Fibroblast of lung (primary cell): ENCODE measurements at places on chromosomes 12 and 14. TPM values are rescaled to one million over a fixed set of nuclear protein-coding genes. Genes with fewer than 3 reads are reported as not detected.

CLEC6A gene
- not detected in 2 replicates for total RNA-seq

CLEC2A gene
- not detected in 2 replicates for total RNA-seq

DNA sequence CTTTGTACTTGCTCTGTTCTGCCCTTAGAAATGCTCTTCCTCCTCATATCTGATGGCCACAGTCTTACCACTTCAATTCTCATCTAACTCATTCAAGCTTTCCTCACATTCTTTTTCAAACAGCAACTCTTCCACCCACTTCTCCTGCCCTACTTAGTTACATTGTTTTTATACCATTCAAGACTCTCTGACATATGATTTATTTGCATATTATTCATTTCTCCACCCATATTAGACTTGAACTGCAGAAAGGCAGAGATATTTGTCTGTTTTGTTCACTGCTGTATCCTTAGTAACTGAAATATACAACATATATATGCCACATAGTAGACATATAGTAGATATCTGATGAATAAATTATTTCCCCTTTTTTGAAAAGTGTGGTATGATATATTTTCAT lies 95.5 kb upstream of the DCN start:
- DNase-seq: no peak

GRCh38 chr14:41773536-41774279 lies 167.0 kb downstream of the LRFN5 start:
- DNase-seq: no peak

GAS2L3 gene
- 18.7 and 33.4 TPM in 2 replicates for total RNA-seq

DNA sequence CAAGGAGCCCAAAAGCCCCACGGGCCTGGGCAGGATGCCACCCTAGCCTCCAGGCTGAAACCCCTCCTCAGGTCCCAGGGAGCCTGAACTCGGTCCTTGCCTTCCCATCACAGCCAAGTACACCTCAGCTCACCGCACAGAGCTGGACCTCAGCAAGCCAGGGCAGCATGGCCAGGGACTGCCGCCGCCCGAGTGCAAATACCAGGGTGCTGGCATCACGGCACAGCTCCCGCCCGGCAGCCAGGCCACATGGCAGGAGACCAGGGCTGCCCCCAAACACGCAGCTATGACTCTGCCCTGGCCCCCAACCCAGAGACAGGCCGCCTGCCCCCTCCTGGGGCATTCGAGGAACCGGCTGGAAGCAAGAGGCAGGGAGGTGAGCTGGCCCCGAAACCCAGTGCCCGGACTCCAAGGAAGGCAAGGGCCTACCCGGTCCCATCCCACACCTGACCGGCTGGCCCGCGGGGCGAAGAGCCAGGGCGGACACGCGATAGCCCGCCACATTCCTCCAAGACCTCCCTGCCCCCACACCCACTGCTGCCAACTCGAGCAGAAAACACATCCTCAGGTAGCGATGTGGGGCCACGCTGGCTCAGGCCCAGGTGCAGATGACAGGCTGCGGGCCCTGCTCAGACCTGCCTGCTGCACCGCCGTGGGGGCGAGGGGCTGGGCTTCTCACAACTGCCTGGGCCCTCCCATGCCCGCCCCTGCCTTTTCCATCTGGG lies 2.7 kb downstream of the JAG2 start:
- no peak for DNase-seq

PRH2 gene
- not detected in 2 replicates for total RNA-seq

- no peak for DNase-seq
Observed at GRCh38 chr14:91341334-91341733, 76.3 kb downstream of the CCDC88C start.

DNA sequence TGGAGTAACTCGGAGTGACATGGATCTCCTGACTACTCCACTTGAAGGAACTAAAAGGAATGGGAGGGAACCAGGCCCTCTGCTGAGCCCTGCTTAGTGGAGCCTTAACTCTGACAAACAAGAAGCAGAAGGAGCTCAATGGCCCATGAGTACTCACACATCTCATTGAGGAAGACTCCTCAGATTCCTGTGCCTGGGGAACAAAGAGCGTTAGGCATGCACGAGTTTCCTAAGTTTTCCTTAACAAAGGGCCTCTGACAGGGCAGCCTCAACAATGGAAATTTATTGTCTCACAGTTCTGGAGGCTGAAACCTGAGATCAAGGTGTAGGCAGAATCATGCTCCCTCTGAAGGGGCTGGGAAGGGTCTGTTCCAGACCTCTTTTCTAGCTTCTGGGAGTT lies 185.7 kb upstream of the NTF3 start:
- DNase-seq: no peak

PLEKHH1 gene
- 0.33 and 0.77 TPM in 2 replicates for total RNA-seq

DNA sequence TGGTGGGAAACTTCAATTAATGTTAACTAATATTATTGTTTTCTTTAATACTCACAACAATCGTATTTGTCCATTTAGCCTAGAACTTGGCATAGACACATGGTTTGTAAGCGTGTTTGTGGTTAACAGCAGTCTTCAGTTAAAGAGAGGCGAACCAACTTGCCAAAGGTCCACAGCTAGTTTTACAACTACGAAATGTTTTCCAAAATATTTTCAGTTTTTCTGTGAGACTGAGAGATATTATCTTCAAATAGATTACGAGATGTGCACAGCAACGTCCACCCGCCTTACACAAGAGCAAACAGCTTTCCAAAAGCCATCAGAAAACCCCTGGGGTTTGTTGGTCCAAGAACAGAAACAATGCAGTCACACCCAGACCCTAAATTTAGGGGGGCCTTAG lies 58.6 kb upstream of the RASSF3 start:
- no peak for DNase-seq

GRCh38 chr12:41162461-41162860 lies 25.7 kb upstream of the PDZRN4 start:
- no peak for DNase-seq

DNA sequence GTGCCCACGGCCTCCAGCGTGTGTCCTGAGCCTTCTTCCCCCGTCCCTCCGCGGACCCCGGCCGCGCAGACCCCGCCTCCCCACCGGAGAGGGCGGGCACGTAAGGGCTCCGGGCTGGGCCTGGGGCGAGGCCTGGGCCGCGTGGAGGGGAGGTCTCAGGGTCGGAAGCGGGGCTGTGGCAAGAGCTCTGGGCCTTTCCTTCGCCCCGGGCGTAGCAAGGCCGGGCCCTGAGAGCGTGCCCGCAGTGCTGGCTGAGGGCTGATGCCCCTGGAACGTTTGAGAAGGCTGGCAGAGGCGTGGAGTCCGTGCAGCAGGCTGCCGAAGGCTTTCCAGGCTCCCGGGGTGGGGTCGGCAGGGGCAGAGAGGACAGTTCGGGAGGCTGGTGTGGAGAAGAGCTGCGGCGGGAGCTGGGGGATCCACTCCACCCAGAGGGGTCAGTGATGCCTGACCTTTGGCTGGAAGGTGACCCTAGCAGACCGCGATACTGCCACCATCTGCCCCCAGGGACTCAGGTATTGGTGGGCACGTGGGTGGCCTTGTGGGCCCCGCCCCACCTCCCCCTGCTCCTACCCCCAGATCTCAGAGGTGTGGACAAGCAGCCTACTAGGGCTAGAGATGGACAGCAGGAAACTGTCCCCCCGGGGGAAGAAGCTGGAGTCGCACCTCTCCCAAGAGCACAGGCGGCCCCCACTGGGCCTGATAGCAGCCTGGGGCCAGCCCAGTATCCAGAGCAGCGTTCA lies 558 bp downstream of the TEX22 start:
- DNase-seq: peak; percentile 45

DNA sequence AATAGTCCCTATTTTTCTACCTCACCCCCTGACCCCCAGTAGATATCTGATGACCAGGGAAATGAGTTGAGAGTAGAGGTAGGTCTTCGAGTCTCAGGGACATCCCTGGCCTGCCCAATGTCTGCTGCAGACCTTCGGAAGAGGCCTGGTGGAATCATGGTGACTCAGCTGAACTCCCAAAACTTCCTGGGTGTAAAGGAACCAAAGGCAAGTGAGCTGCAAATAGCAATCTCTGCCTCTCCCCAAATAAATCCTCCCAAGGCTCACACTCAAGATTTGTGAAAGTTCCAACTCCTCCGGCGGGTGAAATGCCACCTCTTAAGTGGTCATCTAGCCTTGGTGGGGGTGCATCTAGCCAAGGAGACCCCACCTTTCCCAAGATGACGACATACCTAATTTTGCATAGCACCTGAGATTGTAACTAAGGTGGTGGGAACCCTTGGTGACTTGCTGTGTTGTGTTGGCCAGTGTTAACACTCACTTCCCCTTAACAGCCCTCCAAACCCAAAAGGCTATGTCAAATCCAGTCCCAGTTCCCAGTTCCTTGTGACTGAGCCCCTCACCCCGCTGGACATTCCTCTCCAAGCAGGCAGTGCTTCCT lies 6.3 kb downstream of the ZFP36L1 start:
- DNase-seq: peak; percentile 72

COCH gene
- 0.33 and 0.51 TPM in 2 replicates for total RNA-seq

DNA sequence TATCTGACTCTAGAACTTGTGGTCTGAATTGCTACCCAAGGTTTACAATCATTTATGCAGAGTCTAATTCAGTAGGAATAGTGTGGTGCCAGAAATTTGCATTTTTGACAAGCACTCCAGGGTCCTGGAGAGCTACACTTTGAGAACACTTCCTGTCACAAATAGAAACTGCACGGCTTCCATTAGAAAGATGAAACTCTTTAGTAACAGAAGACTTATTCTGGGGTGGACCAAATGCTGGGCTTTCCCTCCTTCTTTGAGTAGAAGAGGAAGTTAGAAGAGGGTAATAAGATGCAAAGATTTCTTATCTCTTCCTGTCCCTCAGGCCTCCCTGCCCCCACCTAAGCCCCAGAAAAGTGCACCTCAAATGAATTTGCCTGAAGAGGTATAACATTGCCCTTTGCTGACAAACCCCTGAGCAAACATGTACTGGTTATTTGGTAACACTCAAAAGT lies 28.4 kb downstream of the DGLUCY start:
- no peak for DNase-seq

GRCh38 chr12:47549258-47549657 lies 156.6 kb downstream of the RPAP3 start:
- DNase-seq: no peak

GRCh38 chr14:96252999-96253539 lies 2.9 kb upstream of the BDKRB1 start:
- peak; percentile 97 for DNase-seq

PLXNC1 gene
- 49.6 and 86.9 TPM in 2 replicates for total RNA-seq

- no peak for DNase-seq
Observed at GRCh38 chr14:32546246-32546645, 217.1 kb downstream of the AKAP6 start.

BLTP3B gene
- total RNA-seq: 38.3 and 44.4 TPM in 2 replicates

DNA sequence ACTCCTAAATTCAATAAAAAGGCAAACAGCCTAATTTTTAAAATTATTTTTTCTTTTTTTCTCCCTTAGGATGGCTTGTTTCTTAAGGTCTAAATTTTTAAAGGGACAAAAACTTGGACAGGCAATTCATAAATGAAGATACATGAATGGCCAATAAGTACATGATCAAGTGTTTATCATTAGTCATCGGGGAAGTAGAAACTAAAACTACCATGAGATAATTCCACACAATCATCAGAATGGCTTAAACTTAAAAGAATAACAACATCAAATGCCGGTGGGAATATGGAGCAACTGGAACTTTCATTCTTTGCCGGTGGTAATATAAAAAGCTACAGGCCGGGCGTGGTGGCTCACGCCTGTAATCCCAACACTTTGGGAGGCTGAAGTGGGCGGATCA lies 29.1 kb downstream of the MOK start:
- DNase-seq: no peak

- DNase-seq: no peak
Observed at GRCh38 chr12:101097829-101098580, 112.0 kb downstream of the SLC5A8 start.
